ENCODE measurements at places on chromosomes 12 and 14. TPM values are rescaled to one million over a fixed set of nuclear protein-coding genes. Genes with fewer than 3 reads are reported as not detected.

Gene ACTR6
- 21.0 TPM for total RNA-seq

Gene KCNA5
- total RNA-seq, result 1.8 TPM

Gene AKAP6
- total RNA-seq, result 5.0 TPM

DNA sequence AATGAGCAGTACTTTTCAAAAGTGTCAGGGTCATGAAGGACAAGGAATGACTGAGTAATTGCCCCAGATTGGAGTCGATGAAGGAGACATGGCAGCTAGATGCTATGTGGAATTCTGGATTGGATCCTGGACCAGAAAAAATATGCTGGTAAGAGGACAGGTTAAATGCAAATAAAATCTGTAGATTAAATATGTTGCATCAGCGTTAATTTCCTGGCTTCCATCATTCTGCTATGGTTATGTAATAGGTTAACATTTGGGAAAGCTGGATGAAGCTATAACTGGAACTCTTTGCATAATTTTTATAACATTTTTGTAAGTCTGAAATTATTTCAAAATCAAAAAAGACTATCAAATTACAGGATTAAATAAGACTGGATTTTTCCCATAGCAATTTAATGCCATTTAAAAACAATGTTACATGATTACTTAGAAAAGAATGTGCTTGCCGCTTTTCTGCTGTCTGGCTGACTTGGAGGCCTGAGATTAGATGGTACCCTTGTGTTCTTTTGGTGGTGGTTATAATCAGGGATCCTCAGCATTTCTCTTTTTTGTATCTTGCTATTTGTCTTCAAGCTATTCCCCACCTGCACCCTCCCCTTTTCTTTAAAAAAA lies 65.1 kb downstream of the FBXW8 start:
- DNase-seq, result no peak

- no peak for DNase-seq
Measured at GRCh38 chr12:113987261-113988063, 21.3 kb upstream of the RBM19 start.

GRCh38 chr12:56775638-56776037 lies 12.5 kb downstream of the HSD17B6 start:
- DNase-seq, result no peak

- no peak for DNase-seq
Measured at GRCh38 chr12:116492703-116493324, 66.4 kb upstream of the MAP1LC3B2 start.

- DNase-seq, result no peak
Measured at GRCh38 chr14:95355422-95355821, 35.7 kb upstream of the CLMN start.

GRCh38 chr12:117527479-117527855 lies 166.0 kb upstream of the NOS1 start:
- DNase-seq, result no peak
